CD8-positive, alpha-beta memory T cell (primary cell): ENCODE measurements at places on chromosomes 3 and 15. TPM values are rescaled to one million over a fixed set of nuclear protein-coding genes. Genes with fewer than 3 reads are reported as not detected.
A peak's percentile ranks its signal among the peaks of the same experiment; 100 is the strongest.

The MLF1 gene
- polyA plus RNA-seq = 6.0 TPM

The CKMT1B gene
- not detected for polyA plus RNA-seq

The COL6A5 gene
- not detected for polyA plus RNA-seq

The PLAAT1 gene
- not detected for polyA plus RNA-seq

The GOLGA6B gene
- not detected for polyA plus RNA-seq

The TMC3 gene
- polyA plus RNA-seq = not detected

The TICRR gene
- polyA plus RNA-seq = not detected

The SPATA12 gene
- polyA plus RNA-seq = not detected

The HESX1 gene
- not detected for polyA plus RNA-seq

- DNase-seq = no peak
These were observed 60.0 kb upstream of the UBE3A start for GRCh38 chr15:25498835-25499234.

DNA sequence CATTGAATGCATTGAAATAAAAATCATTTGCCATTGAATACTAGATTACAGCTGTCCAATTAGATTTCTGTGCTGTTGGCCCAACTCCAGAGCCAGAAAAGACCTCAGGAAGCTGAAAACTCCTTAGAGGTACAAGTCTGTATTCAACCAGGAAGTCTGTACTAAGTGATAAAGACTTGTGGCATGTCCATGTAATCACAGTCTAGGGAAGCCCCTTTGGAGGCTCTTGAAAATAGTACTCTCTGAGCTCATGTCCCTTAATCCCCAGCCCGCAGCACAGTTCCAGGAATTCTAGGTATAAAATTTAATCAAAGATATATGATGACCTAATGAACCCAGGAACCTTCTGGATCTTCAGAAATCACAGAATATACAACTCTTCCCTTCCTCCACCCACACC lies 279.4 kb downstream of the RSL24D1 start:
- DNase-seq = no peak

DNA sequence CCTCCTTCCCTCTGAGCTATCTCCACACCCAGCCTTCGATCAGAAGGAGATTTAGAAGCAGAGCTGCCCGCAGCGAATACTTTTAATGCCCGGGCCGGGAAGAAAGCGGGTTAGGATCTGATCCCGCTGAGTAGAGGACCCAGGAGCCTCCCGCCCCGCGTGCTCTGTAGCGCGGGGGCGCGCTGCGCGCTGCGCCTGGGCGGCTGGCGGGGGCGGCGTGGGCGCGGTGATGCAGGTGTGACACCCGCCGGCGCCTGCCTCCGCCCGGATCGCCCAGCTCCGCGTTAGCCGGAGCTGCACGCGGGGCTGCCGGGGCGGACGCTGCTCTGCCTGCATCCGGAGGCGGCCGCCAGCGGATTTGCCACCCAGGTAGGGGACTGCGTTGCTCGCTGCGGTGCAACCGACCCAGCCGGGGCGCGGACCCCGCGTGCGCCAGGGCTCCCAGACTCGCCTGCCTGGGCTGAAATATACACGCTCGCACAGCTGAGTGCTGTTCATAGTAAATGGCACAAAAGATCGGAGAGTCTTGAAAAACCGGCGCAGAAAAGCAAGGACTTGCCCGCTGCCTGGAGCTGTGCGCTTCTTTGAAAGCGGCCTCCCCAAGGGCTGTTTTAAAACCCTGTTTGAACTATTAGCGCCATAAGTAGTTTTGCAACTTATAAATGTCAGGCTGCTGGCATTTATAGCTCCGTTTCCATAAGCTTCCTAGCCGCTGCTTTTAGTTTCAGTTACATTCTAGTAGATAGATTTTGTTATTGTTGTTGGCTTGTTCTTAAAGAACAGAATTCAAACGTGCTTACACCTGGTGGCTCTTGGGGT lies at the start of gene SV2B:
Gene SV2B (plus strand): TSS at position 263 of the 819 bp plus-strand sequence. CDS start 126,007 bp downstream, outside the sequence.
- no peak for DNase-seq

- no peak for DNase-seq
These were observed 515.9 kb downstream of the NLGN1 start for GRCh38 chr3:173913397-173913796.

DNA sequence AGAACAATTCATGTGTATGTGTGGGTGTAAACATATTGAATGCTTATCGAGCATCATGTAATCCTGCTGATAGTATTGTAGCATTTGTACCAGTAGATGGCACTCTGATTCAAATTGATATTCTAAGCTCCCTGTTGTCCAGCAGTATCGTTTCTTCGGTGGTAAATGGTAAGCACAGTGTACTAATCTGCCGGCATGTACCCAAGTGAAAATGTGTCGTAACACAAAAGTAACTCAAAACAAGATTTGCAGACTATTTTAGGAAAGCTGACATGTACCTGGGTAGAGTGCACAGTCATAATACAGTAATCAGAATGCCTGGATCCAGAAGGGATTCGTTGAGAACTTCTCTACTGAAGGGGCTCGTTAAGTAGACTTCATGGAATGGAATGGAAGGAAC lies 31.7 kb upstream of the MNS1 start:
- DNase-seq = no peak

- DNase-seq = no peak
These were observed 73.7 kb downstream of the TM2D3 start for GRCh38 chr15:101578443-101578894.

DNA sequence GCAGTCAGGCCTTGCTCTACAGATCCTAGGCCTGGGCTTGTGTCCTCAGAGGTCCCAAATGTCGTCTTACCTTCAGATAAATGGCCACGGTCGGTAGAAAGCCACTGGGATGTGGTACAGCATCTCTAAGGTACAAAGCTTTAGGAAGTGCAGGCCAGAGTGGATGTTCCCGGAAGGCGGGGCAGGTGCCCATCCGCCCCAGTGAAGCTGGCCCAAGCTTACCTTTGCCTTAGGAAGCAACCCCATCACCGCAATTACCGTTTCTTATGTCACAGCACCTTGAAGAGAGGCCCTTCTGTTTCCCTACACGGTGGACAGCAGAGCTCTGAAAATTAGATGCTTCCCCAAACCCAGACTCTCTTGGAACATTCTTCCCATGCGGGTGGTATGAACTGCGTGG lies 240.1 kb upstream of the LYSMD4 start:
- DNase-seq = no peak

- DNase-seq = no peak
These were observed 211.9 kb downstream of the KCNAB1 start for GRCh38 chr3:156332304-156332703.

GRCh38 chr3:154792828-154793227 lies 287.3 kb upstream of the MME start:
- no peak for DNase-seq

GRCh38 chr3:126644615-126645014 lies 10.3 kb downstream of the TXNRD3 start:
- no peak for DNase-seq

GRCh38 chr3:14461748-14462324 lies 59.4 kb downstream of the SLC6A6 start:
- DNase-seq = peak; percentile 68

- DNase-seq = no peak
These were observed 38.7 kb downstream of the SEMA3G start for GRCh38 chr3:52406231-52406661.

GRCh38 chr15:101244036-101244781 lies 7.6 kb downstream of the CHSY1 start:
- DNase-seq = no peak

- DNase-seq = no peak
These were observed 193.3 kb upstream of the PROK2 start for GRCh38 chr3:71978150-71978721.

- no peak for DNase-seq
These were observed 132.2 kb downstream of the OSBPL10 start for GRCh38 chr3:31848911-31849310.

DNA sequence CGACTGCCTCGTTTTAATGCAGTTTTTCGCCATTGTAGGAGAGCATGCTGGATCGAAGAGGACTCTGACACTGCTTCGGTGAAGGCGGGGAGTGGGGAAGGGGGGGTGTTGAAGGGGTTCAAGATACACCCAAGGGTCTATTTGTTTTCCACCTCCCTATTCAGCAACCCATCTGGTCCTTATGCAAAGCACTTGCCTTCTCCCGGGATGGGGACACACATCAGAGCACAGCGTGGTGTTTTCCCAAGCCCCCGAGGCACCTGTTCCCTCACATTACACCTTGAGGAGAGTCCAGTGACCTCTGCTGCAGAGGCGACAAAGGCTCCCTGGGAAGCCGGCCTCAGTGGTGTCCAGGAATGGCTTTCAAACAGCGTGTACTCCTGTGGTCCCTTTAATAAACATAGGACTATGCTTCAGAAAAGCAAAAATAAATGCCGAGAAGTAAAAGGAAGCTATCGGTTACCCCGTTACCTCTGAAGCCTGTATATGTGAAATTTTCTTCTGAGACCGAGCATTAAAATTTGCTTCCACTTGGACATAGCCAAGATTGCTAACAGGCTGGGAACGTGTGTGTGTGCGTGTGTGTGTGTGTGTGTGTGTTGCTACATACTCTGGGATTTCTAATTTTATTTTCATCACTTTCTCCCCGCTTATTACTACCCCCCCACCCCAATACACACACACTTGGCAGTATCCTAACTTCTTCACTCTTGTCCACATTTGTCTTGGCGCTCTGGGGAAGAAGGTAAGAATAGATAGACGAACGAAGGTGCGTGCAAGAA lies 53.2 kb downstream of the CCDC54 start:
- DNase-seq = peak; percentile 14

GRCh38 chr3:7249493-7250076 lies 388.7 kb downstream of the GRM7 start:
- DNase-seq = no peak

DNA sequence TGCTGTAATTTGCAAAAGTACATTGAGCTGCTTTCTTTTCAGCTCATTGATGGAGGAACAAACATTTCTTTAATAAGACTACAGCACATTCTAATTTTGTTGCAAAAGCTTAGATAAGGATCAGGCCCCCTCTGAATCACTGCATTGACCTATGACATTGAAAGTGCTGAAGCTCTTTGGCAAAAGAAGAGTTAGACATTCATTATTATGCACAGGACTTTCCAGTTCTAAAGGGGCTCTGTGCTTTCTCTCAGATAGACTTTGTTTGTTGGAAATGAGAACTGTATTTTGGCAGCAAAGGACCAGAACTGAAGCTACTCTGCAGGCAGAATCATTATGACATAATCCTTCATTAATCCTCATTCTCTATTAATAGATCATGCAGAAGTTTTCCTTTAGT lies 252.9 kb upstream of the SOX2 start:
- DNase-seq = no peak

DNA sequence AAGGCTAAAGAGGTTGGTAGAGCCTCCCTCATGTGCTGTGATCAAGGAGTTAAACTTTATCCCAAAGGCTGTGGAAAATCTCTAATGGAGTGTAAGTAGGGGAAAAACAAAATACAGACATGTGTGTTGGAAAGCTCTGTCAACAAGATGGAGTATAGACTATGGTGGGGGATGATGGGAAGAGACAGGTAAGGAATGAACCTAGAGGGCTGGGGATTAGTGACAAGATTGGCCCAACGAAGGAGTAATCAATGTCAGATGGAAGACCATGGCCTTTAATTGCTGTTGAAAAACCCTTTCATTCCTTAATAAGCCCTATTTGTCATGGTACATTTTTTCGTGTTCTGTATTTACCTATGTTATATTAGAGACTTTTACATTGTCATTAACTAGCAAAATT lies 278.6 kb downstream of the SQOR start:
- no peak for DNase-seq

DNA sequence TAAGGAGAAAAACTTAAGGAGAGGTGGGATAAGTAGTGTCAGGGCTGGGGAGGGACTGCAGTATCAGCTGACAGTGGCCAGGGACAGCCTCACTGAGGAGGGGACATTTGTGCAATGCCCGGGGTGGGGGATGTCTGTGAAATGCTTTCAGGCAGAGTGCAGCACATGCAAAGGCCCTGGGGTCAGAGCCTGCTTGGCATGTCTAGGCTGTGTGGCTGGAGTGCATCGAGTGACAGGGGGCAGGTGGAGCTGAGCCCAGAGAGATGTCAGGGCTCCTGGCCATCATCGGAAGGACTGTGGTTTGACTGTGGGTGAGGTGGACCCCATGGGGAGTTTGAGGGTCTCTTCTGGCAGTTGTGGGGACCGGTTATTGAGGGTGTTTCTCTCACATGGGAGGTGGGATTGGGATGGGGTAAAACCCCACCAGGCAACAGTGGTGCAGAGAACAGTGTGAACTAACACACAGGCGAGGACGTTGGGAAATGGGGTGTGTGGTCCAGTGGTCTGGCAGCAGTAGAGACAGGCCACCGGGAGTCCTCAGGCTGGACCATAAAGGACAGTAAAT lies 61.2 kb downstream of the FBLN2 start:
- DNase-seq = no peak

DNA sequence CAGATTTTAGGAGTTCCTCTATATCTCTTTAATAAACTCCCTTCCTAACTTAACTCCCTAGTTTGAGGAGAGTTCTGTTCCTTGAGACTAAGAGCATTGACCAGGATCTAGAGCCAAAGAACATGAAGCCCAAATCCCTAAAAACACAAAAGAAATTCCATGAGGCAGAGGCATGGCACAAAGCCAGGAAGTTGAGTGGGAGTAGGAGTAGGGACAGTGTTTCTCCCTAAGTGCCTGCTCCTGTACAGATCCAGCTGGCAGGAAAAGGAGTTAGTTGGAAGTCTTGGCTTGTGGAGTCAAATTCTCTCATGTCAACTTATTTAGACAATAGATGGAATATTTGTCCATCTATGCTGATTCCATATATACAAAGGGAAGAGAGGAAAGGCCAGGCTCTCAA lies 11.4 kb downstream of the ACTC1 start:
- no peak for DNase-seq

DNA sequence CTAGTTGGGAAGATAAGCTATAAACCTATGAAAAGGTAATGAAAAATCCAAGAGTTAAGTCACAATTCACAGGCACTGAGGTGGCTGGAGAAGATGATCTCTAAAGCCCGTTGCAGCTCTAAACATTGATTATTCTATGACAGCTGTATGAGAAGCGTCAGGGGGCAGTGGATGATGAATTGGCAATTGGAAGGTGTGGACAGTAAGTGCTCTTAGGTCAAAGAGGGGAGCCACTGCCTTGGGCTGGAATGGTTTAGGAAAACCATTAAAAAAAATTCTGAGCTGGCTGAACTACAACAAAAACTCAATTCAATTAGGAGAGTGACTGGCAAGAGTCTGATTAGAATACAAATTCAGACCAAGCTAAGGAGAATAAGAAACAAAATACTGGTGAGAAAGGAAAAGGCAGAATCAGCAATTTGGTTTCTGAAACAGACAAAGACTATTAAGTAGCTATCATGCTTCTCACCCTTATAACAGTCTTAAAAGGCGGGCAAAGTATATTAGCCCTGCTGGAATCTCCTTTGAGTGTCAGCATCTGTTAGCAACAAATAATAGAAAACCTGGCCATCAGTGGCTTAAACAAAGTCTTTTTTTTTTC lies 8.8 kb upstream of the NMD3 start:
- DNase-seq = no peak

GRCh38 chr3:149417174-149417573 lies 39.7 kb upstream of the TM4SF1 start:
- DNase-seq = no peak

DNA sequence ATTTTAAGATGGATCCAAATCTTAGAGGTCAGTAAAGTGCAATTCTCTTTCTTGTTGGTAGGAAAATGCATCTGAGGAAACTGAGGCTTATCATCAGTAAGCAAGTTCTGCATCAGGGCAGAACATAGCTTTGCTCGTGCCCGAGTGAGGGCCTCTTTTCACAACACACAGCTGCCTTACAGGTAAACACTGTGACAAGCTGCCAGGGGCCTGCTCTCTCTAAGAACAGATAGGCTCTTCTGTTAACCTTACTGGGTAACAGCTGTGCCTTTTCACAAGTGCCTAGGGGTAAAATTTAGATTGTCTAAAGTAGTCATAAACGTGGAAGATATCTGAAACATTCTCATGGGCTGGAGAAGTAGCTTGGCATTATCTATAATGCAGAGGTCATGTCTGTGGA lies 118.1 kb downstream of the C3orf38 start:
- DNase-seq = no peak
